A549 (cell line): ENCODE measurements at places on chromosomes 11 and 22. TPM values are rescaled to one million over a fixed set of nuclear protein-coding genes. Genes with fewer than 3 reads are reported as not detected.

Gene GRAMD1B
- polyA plus RNA-seq: 38.4 to 55.5 TPM (median 48.9 TPM) in 3 replicates

- no peak for DNase-seq
These were observed 79.5 kb downstream of the RAB30 start for GRCh38 chr11:82992223-82992622.

GRCh38 chr11:28820296-28820989, 712.3 kb downstream of the METTL15 start:
- DNase-seq: no peak

DNA sequence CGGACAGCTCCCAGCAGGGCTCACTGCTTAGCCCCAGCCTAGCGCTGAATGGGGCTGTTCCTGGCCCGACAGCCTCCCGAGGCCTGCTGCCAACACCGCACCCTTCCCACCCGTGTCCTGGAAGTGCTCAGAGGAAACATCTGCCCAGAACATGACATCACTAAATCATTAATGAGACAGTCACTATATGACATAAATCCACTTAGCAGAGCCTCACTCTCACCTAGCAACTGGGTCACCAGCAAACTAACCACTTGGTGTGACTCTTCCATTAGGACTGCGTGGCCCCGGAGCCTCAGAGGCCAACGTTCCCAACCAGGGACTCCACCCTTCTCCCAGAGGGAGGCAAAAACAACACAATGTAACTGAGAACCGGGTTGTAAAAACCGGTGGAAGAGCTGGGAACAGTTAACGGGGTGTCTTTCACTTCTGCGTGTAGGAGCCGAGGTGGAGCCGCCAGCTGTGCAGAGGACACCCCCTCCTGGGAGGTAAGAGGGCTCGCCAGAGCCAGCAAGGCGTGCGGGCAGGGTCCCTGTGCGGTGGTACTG, 21.4 kb upstream of the PACSIN2 start:
- no peak for DNase-seq

DNA sequence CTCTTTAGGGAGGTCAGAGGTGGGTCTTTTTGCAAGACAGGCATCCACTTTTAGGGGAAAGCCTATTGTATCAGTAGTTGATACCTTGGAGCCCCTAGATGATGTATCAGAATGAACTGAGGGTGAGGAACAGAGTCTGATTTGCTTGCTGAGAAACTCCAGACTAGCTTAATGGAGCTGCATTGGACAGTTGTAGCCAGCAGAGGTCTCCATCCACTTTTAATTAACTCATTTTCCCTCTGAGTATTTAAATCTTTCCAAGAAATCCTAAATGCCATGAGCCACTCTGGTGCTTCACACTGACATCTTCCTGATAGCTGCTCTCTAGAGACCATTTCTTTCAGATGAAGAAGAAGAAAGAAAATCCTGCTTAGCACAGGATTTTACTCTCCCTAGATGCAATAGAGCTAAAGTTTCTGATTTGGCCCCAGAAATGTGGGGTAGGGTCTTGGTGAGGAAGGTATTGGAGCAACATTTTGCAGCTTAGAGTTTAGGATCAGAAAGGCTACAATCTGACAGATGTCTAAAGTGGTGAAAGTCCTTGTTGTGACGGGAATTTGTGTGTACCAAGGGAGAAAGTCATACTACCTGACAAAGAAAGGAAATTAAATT, 38.0 kb downstream of the EXT2 start:
- DNase-seq: peak; percentile 47

- DNase-seq: no peak
These were observed 8.7 kb downstream of the CAPN5 start for GRCh38 chr11:77075425-77075905.

DNA sequence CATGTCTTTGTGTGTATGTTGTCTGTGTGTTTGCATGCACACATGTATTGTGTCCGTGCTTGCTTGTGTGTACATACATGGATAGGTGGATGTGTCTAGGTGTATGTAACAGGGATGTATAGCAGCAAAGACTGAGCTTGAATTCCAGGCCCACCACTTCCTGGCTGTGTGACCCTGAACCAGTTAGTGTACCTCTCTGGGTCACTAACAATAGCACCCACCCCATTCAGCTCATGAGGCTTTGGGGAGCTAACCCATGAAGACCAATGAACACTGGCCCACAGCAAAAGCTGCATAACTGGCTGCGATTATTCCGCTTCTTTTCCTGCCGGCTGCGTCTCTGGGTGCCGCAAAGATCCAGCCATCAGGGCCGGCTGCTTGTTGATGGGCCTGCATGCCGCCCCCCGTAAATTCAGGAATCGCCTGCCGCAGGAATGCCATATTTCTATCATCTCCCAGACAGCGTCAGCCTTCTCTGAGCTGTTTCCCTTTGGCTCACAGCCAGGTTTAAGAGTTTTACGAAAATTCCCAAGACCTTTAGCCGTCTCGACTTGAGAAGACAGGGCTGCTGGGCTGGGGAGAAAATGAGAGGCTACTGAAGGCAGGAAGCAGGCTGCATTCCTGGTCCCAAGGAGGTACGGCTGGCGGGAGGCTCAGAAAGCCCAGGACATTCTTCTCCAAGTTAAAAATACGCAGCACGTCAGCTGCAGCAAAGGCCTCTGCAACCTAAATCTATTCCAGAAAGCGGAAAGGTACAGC, 224.6 kb downstream of the MN1 start:
- no peak for DNase-seq
